ENCODE measurements at places on chromosomes 5 and 9.

- DNase-seq, result no peak
Observed at GRCh38 chr5:35788724-35789123, 68.0 kb upstream of the IL7R start.

GRCh38 chr5:173301695-173302545 is 26.3 kb downstream of the STC2 start:
- DNase-seq, result no peak

DNA sequence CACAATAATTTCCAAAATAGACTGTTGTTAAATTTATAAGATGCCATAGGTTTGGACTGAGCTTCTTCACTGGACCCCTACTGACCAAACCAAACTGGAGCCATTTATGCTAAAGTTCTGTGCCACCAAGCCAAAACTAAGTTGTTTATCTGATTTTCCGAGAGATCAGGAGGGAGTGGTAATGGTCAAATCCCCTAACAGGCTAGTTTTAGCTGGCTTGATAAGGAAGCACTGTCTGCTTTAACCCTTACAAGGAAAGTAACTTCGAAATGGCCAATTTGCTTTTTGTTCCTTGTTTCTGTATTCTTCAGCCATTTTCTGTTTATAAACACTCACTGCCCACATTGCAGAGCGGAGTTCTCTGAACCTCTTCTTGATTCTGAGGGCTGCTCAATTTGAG is 246.8 kb upstream of the TUT7 start:
- DNase-seq, result no peak

DNA sequence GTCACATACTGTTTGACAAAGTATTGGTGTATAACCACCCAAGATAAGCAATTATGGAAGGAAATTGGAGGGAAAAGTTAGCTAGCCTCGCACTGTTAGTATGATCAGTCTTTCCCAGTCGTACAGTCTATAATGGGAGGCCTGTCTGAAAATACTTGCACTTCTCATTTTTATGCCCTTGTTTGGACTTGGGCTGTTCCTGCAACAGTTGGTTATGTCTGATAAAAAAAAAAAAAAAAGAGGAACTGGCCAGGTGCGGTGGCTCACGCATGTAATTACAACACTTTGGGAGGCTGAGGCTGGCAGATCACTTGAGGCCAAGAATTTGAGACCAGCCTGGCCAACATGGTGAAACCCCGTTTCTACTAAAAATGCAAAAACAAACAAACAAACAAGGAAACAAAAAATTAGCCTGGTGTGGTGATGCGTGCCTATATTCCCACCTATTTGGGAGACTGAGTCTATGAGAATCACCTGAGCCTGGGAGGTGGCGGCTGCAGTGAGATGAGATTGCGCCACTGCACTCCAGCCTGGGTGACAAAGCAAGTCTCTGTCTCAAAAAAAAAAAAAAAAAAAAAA is 58.3 kb upstream of the ANKRD33B start:
- DNase-seq, result no peak

DNA sequence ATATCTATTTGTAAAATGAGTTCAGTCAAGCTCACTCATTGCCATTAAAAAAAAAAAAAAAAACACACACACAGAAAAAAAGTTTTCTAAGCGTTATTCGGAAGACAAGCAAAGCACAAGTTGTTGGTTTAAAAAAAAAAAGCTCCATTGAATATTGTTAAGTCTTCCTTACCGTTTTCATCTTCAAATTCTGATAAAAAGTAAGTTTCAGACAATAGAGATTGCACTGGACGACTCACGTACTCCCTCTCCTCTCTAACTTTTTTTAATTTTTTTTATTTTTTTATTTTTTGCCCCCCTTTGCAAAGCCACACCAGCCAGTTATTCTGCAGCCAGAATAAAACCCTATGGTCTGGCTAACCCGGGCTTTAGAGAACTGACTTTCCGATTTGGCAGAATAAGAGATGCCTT is 544 bp downstream of the ADAMTS6 start:
- DNase-seq, result no peak

- no peak for DNase-seq
Observed at GRCh38 chr9:98736226-98736625, 27.5 kb upstream of the GABBR2 start.

- no peak for DNase-seq
Observed at GRCh38 chr9:36985061-36985768, 48.9 kb downstream of the PAX5 start.

GRCh38 chr5:135095052-135095715 is 61.2 kb upstream of the PITX1 start:
- DNase-seq, result no peak

- DNase-seq, result no peak
Observed at GRCh38 chr5:9559965-9560364, 14.1 kb upstream of the SEMA5A start.

- no peak for DNase-seq
Observed at GRCh38 chr5:181217111-181217802, 5.8 kb upstream of the TRIM41 start.

GRCh38 chr9:696332-697323 is 144.9 kb upstream of the DMRT1 start:
- DNase-seq, result no peak

DNA sequence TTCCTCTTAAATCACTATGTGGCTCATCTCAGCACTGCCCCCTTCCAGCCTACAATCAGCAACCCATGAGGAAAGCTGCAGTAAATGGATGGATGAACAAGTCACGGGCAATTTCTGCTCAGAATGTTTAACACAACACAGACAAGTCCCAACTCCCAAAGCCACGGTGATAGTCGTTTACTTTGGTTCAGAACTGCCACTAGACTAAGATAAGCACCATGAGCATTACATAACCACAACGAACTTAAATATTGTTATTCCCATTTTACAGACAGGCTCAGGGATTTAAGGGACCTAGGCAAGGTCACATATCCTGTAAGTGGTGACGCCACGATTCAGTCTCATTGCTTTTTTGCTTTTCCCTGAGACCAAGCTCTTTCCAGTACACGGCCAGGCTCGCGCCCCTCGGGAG is 2.0 kb upstream of the SMIM27 start:
- DNase-seq, result no peak

- DNase-seq, result no peak
Observed at GRCh38 chr5:58022055-58022454, 437.8 kb downstream of the PLK2 start.

DNA sequence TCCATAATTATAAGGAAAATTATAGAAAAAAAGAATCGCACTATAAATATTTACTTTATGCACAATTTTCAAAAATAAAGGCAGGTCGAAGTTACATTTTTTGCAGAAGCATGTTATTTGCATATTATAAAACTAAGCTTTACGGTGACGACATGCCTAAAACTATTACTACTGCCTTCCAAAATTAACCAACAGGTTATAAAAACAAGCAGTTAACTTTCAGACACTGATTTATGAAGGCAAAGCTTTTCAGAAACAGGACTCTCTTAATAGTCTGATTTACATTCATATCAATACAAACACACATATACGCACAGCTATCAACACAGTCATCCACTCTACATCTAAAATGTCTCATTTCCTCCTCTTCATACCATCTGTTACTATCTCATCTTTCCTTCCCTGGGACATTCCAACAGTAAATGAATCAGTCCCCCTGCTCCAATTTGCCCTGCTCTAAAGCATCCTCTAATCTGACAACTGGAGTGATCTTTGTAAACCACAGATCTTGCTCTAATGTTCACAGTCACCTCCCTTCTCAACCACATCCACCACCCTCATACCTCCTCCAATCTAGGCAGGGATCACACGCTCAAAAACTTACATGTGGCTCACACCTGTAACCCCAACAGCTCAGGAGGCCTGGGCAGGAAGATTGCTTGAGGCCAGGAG is 21.6 kb downstream of the FBXW11 start:
- no peak for DNase-seq

- no peak for DNase-seq
Observed at GRCh38 chr5:41637424-41637823, 127.0 kb upstream of the PLCXD3 start.

DNA sequence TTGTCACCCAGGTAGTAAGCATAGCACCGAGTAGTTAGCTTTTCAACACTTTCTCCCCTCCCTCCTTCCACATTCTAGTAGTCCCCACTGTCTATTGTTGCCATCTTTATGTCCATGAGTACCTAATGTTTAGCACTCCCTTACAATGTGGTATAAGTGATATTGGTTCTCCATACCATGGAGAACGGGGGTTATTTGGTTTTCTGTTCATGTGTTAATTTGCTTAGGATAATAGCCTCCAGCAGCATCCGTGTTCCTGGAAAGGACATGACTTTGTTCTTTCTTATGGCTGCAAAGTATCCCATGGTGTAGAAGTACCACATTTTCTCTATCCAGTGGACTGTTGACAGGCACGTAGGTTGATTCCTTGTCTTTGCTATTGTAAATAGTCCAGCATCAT is 353.9 kb downstream of the ADGRV1 start:
- DNase-seq, result no peak

GRCh38 chr5:127002390-127002789 is 28.0 kb downstream of the MARCHF3 start:
- no peak for DNase-seq
